Stimulated activated CD4-positive, alpha-beta T cell treated with anti-CD3 and anti-CD28 coated beads, TNF-alpha, amount 100 ng/mL, for 4 hours (primary cell): ENCODE measurements at places on chromosomes 16 and 17.

- no peak for DNase-seq
Observed at GRCh38 chr17:46009681-46010596, 10.9 kb downstream of the STH start.

DNA sequence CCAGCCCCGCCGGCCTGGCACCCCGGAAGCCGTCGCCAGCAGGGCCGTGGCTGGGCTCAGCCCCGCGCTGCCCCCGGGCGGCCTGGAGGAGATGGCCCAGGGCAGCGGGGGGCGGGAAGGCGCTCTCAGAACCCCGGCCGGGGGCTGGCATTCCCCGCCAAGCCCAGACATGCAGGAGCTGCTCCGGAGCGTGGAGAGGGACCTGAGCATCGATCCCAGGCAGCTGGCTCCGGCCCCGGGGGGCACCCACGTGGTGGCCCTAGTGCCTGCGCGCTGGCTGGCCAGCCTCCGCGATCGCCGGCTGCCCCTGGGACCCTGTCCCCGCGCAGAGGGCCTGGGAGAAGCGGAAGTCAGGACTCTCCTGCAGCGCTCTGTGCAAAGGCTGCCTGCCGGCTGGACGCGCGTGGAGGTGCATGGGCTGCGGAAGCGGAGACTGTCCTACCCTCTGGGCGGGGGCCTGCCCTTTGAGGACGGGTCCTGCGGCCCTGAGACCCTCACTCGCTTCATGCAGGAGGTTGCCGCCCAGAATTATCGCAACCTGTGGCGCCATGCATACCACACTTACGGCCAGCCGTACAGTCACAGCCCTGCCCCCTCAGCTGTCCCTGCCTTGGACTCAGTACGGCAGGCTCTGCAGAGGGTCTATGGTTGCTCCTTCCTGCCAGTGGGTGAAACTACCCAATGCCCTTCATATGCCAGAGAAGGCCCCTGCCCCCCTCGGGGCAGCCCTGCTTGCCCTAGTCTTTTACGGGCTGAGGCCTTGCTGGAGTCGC lies 551 bp downstream of the WDR81 start:
- no peak for DNase-seq

- DNase-seq, result no peak
Observed at GRCh38 chr17:6554871-6555330, 1.5 kb downstream of the PITPNM3 start.

GRCh38 chr17:2954898-2955445 lies 108.4 kb downstream of the OR1D5 start:
- DNase-seq, result no peak

DNA sequence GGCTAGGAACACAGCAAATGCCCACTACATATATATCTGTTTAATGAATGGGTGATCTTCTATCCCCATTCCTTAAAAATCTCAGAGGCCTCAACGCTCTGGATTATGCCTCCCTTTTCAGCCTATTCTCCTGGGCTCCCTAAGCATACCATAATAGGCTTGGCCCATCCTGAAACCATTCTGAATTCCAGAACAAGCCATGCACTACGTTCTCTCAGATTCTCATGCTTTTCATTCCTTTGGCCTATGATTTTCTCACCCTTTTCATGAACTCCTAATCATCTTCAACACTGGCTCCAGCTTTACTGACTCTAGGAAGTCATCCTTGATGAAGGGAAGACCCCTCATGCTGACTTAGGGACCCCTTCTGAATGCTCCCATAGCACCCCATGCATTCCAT lies 71.1 kb downstream of the RPGRIP1L start:
- DNase-seq, result no peak

- DNase-seq, result no peak
Observed at GRCh38 chr16:23929856-23930255, 94.1 kb downstream of the PRKCB start.

GRCh38 chr17:29825604-29826003 lies 104.4 kb downstream of the SSH2 start:
- DNase-seq, result no peak

DNA sequence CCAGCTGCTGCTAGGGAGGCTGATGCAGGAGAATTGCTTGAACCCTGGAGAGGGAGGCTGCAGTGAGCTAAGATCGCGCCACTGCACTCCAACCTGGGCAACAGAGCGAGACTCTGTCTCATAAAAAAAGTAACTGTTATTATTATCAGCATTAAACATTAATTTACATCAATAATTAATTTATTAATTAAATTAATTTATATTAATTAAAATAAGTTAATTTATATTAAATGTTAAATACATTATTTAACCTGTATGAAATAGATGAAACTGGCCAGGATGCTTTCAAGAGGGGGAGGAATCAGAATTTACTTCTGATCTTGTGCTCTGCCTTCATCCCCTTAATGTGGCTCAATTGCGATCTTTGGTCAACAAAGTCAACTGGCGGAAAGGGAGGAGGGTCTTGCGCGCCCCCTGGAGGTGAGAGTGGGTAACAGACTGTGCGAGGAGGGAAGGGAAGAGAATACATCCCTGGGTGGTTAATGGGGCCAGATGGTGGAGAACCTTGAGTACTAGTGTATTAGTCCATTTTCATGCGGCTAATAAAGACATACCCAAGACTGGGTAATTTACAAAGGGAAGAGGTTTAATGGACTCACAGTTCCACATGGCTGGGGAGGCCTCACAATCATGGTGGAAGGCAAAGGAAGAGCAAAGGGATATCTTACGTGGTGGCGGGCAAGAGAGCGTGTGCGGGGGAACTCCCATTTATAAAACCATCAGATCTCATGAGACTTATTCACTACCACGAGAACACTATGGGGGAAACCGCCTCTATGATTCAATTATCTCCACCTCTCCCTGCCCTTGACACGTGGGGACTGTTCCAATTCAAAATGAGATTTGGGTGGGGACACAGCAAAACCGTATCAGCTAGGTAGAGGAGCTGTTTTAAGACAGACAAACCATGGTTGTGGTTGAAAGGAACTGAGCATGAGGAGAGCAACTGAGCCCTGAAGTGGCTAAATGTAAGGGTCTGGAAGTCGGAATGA lies 15.7 kb upstream of the CPPED1 start:
- peak; percentile 64 for DNase-seq

DNA sequence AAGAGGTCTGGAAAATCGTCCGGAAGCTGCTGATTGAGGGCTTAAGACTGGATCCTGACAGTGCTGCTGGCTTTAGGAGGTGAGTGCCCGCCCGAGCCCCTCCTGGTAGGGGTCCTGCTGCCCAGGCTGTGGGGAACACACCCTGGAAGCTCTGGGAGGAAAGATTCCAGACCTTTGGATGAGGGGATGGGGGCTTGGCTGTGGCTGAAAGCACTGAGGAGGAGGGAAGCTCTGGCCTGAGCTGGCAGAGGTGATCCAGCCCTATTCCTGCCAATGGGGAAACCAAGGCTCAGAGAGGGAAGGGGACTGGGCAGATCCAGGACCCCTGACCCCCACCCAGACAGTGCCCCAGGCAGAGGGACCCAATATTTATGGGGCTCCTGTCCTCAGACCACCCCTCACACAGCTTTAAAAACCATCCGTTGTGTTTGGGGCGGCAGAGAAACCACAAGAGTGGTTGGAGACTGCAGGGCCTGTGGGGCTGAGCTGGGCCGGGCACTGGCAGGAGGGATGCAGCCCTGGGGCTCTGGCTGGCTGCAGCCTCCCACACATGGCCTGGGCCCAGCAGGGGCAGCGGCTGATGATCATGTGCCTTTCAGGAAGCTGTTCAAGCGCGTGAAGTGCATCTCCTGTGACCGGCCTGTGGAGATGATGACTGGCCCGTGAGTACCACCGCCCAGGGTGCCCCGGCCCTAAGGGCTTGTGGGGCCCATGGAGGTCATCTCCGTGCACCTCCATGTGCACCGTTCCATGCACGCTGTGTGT lies 22.8 kb downstream of the UBALD1 start:
- DNase-seq, result no peak

DNA sequence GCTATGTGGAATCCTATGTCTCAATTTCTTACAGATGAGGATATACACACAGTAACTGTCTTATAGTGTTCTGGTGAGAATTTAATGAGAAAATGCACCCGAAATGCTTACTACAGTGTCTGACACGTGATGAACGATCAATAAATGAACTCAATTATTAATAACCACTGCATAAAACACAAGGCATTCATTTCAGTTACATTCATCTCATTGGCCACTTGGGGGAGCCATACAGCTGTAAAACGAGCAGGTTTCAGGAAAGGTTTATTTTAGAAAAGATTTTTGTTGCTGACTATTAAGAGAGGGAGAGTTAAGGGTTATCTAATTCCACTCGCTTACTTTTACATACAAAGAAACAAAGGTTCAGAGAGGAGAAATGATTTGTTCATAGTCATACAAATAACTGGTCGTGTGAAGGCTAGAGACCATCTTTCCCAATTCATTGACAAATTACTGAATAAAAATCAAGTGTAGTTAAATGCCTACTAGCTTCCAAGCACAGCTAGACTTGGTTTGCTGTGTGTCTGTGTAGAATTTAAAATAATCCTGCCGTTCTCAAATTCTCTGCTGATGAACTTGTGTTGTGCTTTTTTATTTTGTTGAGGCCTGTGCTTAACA lies 160.1 kb downstream of the MAP2K4 start:
- no peak for DNase-seq

DNA sequence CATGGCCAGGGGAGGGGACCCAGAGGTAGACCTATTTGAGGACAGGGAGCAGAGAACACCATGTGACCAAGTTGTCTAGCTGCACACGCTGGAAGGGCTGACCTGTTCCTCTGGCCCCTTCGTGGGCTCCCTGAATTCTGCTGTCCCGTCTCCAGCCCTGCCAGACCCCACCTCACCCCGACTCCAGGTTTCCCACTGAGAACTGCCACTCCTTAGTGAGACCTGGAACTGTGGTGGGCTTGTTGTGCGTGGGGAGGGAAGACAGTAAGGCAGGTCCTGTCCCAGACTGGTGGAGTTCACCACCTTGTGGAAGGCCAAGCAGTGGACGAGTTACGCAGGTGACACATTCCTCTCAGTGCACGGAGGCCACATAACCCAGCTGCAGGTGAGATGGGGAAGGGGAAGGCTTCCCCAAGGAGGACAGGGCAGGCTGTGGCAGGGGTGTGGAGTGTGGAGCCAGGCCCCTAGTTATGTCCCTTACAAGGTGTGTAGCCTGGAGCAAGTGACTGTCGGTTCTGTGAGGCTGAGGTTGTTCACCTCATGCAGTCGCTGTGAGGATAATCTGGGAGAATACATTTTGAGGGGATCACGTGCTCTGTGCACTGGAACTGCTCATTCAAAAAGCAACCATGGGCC lies 54.7 kb downstream of the USP22 start:
- DNase-seq, result no peak

GRCh38 chr17:62105357-62105756 lies 40.3 kb upstream of the MED13 start:
- no peak for DNase-seq

DNA sequence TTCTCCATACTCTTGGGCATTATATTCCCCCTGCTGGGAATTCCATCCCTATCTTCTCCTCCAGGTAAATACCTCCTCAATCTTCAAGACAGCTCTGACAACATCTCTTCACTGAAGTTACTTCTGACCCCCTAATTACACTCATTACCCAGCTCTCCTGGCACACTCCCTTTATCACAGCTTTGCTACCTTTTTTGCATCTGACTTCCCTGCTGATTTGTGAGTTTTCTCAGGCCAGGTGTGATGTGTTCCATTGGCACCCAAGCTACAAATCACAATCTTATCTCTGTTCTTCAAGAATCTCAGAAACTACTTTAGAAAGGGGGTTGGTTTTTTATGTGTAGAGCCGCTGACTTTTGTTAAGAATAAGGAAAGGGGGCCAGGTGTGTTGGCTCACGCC lies 14.0 kb downstream of the CLEC19A start:
- no peak for DNase-seq

GRCh38 chr16:90046971-90047713 lies 27.9 kb upstream of the DBNDD1 start:
- no peak for DNase-seq

DNA sequence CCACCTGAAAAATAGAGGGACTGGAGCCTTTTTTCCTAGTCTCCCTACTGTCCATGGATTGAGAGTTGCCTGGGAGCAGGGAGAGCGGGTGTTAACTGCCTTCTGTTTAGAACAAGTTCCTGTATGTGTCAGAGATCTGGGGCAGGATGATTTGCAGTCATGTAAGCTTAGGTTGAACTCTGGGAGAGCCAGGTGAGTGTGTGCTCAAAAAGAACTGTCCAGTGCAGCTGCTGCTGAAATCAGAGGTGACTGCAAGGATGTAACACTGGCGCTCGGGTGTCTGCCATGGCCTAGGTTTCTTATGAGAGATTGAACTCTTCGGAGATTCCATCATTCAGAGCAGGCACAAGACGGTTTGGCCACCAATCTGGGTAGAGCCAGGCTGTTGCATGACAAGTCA lies 432.5 kb downstream of the CDH13 start:
- no peak for DNase-seq

DNA sequence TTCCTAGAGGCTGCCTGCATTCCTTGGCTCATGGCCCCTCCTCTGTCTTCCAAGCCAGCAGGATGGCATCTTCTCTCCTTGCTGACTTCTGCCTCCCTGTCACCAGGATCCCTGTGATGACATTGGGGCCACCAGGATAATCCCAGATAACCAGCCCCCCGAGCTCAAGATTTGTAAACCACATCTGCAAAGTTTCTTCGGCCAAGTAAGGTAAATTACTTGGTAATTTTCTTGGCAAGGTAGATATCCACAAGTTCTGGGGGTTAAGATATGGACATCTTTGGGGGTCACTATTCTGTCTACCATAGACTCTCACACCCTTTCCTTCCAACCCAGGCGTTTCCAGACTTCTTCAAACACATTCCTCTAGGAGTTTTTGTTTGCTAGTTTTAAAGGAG lies 42.6 kb upstream of the ZCCHC14 start:
- no peak for DNase-seq

- DNase-seq, result no peak
Observed at GRCh38 chr17:7560172-7561027, 1.3 kb upstream of the SENP3 start.

- no peak for DNase-seq
Observed at GRCh38 chr17:67403483-67403882, 26.4 kb downstream of the PITPNC1 start.

GRCh38 chr17:56185491-56186221 lies 32.4 kb downstream of the ANKFN1 start:
- no peak for DNase-seq

DNA sequence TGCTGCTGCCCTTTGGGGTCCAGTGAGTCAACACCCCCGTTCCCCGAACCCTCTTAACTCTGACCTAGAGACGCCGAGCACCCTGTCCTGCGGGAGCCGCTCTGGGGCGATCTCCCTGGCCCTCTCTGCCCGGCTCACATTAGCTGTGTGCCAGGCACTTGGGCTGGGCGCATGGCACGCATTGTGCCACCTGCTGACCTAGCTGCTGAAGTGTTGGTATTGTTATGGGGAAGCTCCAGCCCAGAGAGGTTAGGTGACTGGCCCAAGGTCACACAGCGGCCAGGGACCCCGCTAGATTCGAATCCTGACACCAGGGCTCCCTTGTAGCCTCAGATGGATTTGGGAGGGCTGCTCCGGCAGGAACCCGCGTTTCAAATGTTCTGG lies 1.1 kb downstream of the HSD17B1 start:
- no peak for DNase-seq

- no peak for DNase-seq
Observed at GRCh38 chr16:65618333-65618732, 496.5 kb upstream of the CDH11 start.

- no peak for DNase-seq
Observed at GRCh38 chr17:251531-251930, 70.1 kb upstream of the DOC2B start.
